ENCODE measurements at places on chromosomes 4 and X.

GRCh38 chr4:7788694-7789425 lies 150.8 kb downstream of the AFAP1 start:
- DNase-seq, result peak; percentile 87

DNA sequence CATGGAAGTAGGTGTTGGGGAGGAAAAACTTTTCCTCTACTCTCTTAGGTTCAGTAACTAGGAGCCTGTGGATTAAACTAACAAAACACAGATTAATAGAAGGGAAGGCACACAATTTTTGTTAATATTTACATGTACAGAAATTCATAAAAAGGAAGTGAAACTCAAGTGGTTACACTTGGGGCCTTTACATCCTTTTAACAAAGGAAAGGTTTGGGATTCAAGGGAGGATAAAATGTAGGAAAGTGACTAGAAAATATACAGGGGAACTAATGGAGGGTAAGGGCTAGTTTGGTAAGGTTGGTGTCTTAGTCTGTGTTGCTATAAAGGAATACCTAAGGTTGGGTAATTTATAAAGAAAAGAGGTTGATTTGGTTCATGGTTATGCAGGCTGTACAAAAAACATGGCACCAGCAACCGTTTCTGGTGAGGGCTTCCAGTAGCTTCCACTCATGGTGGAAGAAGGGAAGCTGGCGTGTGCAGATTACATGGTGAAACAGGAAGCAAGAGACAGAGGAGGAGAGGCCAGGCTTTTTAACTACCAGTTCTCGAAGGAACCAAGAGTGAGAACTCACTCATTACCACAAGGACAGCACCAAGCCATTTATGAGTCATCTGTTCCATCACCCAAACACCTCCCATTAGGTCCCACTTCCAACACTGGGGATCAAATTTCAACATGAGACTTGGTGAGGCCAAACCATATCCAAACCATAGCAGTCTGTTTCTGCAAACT lies 124.4 kb downstream of the CHRDL1 start:
- DNase-seq, result no peak

DNA sequence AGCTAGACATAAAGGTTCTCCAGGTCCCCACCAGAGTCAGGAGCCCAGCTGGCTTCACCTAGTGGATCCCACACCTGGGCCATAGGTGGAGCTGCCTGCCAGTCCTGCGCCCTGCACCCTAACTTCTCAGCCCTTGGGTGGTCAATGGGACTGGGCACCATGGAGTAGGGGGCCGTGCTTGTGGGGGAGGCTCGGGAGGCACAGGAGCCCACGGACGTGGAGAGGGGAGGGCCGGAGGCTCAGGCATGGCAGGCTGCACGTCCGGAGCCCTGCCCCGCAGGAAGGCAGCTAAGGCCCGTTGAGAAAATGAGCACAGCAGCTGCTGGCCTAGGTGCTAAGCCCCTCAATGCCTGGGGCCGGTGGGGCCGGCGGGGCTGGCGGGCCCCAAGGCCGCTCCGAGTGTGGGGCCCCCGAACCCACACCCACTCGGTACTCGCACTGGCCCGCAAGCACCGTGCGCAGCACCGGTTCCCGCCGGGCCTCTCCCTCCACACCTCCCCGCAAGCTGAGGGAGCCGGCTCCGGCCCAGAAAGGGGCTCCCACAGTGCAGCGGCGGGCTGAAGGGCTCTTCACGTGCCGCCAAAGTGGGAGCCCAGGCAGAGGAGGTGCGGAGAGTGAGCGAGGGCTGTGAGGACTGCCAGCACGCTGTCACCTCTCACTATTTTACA lies 291.1 kb downstream of the KLHL4 start:
- DNase-seq, result no peak

DNA sequence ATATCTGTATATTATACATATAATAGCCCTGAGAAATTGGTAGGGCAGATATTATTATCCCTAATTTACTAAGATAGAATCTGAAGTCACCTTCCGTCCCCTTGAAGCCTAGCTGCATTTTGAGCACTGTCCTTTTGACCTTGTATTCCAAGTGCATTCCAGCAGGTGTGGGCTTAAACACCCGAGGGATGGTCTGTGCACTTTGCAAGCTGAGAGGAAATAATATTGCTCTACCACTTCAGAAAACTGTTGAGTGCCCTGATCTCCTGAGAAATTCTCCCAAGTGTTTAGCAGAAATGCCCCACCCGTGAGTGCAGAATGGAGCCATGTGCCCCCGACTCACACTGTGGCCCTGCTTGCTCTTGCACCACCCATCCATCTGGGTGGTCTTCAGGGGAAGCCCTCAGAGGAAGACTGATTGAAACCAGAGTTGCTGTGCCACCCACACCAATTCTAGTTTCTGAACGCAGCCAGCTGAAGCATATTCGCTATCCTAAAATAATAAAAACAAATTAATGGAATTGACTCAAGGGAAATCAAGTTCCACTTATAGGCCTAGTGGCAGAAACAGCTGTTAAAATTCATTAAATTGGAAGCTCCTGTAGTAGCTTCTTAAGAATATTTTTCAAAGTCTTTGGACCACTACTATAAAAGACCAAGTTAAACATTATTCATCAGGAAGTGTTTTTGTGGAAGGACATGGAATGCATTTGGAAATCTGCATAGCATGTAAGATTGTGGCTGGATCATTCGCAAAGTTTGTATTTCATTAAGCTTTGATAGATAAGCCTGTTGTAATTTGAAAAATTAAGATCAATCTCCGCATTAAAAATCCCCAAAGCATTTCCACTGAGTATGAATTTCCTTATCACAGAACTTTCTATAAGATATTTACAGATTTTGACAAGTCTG lies 41.3 kb upstream of the PRKG2 start:
- DNase-seq, result no peak

DNA sequence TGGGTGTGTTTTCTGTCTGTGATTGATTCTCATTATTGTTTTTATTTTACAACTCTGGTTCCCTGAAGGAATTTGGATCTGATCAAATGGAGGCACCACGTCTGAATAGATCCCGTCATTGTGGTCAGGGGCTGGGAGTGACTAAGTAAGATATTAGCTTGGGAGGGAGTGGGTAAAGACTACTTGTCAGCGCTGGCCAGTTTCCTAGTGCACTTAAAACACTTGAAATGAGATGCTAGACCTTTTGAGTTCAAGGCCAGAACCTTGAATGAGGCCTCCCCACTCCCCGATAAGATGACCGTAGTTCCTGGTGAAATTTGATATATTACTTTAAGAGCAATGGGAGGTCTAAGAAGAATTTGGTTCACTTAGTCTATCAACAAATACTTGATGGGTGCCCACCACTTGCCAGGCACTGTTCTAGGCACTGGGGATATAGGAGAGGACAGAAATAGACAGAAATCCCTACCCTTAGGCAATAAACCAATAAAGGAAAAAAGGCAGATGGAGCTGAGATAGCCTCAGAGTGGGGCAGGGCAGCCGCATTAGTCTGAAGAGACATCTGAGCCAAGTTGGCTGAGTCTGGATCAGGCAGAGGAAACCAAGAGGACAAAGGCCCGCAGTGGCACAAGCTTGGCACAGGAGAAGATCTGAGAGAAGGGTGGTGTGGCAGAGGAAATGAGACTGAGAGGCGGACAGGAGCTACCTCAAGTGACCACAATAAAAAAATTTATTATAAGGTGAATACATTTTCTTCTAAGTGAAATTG lies 11.8 kb downstream of the FAM184B start:
- DNase-seq, result no peak

DNA sequence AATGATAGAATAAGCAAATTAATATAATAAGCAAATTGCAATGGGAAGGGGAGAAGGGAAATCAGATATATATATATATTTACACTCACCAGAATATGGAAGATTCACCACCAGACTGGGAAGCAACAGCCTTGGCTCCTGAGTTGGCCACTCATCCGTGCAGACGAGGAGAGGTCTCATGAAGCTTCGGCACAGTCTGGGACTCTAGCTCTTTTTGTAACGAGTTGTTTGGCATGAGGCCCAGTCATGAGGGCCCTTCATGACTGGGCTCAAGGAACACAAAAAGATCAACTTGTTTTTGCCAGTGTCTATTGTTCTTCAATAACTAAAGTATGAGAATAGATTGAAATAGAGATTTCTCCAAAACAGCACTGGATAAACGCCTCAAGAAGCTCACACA lies 176.4 kb downstream of the ADGRA3 start:
- DNase-seq, result no peak

DNA sequence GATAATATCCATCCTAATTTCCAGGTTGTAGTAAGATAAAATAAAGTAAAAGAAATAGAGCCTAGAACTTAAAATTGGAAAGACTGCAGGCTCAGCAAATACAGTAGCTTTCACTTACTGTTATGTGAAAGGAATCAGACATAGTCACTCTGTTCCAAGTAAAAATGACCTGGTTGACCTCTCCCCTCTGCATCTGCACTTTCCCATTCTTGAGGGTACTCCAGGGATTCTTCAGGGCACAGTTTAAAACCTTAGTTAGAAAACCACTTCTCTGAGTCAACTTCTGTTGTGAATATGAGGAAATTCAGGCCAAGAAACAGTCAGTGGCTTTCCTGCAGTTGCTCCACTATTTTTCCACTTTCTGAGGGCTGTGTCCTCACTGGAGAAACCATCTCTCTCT lies 42.9 kb downstream of the FRAS1 start:
- DNase-seq, result no peak

DNA sequence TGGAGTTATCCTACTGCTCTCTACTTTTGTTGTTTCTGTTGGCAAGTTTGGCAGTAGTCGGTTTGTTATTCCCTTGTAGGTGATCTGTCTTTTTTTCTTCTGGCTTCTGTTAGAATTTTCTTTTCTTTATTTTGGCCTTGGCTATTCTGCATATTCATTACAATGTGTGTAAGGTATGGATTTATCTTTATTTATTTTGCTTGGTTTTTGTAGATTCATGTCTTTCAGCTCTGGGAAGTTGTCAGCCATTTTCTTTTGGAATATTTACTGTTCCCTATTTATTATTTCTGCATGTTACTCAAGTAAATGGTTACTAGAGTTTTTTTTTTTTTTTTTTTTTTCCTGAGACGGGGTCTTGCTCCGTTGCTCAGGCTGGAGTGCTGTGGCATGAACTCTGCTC lies 12.6 kb downstream of the ADD1 start:
- no peak for DNase-seq

DNA sequence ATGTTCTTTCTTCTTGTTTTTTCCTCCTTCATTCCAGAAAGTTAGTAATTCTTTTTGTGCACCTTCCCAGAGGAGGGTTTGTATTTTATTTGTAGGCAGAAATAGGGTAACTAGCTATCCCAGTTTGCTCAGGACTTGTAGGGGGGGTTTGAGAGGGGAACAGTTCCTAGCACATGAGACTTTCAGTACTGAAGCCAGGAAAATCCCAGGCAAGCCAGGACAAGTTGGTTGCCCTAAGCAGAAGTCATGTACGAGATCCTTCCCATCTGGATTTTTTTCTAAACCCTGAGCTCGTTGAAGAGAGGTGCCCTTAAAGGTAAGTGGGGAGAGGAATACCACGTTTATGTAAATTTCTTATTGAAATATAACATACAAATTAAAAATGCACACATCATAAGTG lies 15.6 kb upstream of the TAB3 start:
- no peak for DNase-seq

DNA sequence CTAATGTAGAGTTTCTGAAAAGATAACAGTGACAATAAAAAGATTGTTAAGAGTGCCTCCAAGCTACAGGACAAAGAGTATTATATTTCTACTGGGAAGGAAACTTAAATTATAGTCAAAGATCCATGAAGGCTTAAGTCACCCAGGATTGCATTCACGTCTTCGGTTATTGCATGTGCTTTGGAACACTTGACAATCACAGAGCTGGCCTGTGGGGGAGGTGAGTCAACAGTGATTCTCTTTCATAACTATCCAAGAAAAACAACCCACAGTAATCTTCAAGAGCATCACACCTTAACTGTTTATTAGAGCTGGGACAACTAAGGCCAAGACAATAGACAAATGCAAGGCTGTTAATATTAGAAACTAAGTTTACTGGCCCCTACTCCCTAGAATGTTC lies 40.3 kb downstream of the PDGFC start:
- no peak for DNase-seq

DNA sequence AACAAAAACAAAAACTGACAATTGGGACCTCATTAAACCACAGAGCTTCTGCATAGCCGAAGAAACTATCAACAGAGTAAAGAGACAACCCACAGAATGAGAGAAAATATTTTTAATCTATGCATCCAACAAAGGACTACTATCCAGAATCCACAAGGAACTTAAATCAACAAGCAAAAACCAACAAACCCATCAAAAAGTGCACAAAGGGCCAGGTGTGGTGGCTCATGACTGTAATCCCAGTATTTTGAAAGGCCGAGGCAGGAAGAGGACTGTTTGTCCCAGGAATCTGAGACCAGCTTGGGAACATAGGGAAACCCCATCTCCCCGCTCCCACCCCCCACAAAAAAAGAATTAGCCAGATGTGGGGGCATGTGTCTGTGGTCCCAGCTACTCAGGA lies 10.7 kb downstream of the C4orf51 start:
- DNase-seq, result no peak

DNA sequence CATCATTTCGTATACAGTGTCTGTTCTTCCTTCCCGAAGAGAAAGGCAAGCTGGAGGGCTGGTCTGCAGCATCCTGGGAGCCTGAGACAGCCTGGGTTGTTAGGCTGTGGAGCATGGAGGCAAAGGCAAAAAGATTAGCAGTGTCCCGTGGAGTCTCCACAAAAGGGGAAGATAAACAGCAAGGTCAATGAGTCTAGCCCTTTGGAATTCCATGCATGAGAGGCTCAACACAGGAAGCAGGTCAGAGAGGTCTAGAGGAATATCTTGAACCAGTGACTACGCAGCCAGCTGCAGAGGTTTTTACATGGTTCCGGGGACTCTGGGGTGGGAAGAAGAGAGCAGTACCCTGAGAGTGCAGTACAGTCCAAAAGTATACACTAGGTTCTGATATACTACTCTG lies 12.2 kb upstream of the MCF2 start:
- DNase-seq, result no peak

DNA sequence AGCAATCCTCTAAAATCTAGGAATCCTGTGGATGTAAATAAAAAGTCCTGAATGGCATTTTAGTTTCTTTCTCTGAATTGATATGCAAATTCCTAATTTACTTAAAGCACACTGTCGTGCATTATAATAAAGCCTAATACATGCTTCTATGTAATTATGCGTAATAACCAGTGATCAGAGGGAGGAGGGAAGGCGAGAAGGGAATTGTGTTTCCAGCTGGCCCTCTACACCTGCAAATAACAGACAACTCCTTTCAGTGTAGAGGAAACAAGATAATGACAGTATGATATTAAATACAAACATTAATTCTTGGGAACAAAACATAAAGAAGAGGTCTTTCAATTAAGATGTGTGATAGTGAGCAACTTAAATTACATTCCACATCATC lies 419.6 kb upstream of the LCORL start:
- DNase-seq, result no peak

GRCh38 chr4:78552389-78553042 lies 946 bp downstream of the ANXA3 start:
- DNase-seq, result no peak

Data from tibial artery (tissue), 4 donors.